ENCODE measurements at places on chromosomes 16 and 17.

GRCh38 chr17:3535253-3535995 is 22.2 kb downstream of the TRPV3 start:
- no peak for DNase-seq

GRCh38 chr17:11331547-11332513 is 90.8 kb downstream of the SHISA6 start:
- DNase-seq = no peak

- DNase-seq = peak; percentile 21
Observed at GRCh38 chr17:74249590-74250270, 24.3 kb upstream of the DNAI2 start.

- no peak for DNase-seq
Observed at GRCh38 chr16:3138823-3139426, 4.1 kb downstream of the ZNF213 start.

DNA sequence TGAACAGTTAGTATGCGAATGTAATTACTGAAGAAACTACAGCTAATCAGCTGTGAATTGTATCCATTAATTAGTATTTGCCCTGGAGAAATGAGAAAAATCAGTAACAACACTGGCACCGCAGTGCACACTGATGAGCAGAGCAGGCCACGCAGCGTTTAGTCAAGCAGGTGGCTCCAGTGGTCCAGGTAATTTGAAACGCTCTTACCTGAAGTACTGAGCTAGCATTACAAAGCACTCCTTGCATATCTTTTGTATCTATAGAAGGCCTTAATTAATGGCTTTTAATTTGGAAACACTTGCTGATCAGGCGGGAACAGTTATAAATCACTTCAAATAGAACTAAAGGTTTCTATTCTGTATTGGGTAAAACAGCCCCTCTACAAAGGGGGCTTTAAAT is 76.4 kb downstream of the TOX3 start:
- no peak for DNase-seq

- no peak for DNase-seq
Observed at GRCh38 chr17:2926019-2926650, 129.9 kb downstream of the RAP1GAP2 start.

GRCh38 chr17:27996202-27997043 is 46.1 kb upstream of the NLK start:
- DNase-seq = no peak

- peak; percentile 37 for DNase-seq
Observed at GRCh38 chr16:53743149-53743566, 39.2 kb downstream of the FTO start.

DNA sequence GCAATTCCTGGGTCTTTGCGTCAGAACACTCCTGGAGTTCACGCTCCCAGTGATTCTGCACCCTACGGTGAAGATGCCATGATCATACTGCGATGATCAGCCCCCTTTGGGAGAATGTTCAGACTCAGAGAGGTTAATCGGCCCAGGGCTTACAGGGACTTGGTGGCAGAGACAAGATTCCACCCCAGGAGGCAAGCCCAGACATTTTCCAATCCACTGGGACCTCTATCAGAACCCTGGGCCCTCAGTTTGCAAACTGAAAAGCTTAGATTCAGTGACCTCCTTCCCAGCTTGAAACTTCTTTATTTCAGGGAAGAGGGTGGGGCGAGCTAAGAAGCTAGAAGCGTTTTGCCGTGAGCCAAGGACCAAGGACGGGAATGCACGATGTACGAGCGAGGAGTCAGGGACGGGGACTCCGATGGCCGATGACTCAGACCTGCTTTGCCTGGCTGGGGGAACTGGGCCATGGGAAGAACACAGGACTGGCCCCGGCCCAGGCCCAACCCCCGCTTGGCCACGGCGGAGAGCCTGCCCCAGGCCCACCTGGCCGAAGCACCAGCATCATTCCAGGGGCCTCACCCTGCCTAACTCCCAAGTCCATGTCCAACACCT is 34.7 kb downstream of the SOCS3 start:
- no peak for DNase-seq

DNA sequence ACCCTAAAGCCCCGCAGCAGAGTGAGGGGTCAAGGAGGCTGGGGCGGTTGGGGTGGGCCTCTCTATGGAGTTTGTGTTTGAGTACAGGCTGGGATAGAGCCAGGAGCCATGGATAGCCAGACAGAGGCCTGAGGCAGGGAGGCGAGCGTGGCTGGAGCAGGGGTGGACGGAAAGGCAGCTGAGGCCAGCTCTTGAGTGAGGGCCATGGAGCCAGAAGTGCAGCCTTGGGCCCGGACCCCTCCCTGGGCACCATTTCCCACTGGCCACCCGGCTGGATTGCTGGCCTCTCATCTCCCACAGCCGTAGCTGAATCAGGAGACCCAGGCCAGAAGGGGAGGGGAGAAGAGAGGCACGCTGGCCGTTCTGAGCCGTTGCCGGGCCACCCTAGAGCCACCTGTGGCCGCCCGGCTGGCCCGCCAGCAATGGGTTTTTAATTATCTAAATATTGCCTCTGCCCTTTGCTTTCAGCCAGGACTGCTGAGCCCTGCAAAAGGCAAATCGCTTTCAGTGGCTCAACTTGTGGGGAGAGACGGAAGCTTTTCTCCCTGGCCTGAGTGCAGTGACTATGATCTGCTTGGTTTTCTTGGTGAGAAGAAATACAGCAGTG is 75.2 kb upstream of the GSE1 start:
- DNase-seq = no peak

- no peak for DNase-seq
Observed at GRCh38 chr17:80327518-80327917, 66.9 kb downstream of the RNF213 start.

DNA sequence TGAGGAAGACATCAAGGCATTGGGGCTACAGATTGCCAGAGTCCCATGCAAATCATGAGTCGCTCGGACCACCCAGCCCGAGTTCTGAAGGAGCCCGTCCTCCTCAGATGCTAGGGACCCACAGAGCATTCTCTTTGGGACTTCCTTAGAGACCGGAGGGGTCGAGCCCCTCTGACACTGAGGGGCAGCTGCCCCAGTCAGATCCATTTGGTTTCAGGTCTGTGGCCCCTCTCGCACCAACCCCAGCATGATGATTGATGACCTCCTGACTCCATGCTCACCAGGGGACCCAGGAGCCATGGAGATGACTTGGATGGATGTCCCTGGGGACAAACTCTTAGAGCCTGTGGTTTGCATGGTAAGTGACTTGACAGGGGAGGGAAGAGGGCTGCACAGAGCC is 8.0 kb downstream of the PDF start:
- DNase-seq = no peak

DNA sequence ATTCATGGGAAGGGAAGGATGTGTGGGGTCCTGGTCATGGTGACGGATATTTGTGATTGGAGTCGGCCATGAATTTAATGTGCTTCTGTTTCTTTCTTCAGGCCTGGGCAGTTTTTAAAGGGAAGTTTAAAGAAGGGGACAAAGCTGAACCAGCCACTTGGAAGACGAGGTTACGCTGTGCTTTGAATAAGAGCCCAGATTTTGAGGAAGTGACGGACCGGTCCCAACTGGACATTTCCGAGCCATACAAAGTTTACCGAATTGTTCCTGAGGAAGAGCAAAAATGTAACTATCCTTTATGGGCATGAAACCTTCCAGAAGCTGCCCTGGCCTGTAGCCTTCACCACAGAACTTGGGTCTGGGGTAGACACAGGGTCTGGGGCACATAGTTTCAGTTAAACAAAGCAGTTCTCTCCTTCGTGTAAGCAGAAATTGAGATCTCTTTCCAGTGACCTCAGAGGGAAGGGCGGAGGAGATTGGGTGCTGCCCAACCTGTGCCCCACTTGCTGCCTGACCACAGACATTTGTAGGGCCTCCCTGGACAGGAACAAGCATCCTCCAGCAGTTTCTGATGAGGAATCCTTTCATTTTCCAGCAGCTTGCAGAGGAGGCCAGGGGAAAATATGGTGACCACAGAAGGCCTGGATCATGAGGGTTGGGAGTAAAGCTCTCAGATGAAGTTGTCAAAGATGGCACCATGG is 10.1 kb downstream of the IRF8 start:
- no peak for DNase-seq

- DNase-seq = no peak
Observed at GRCh38 chr16:89431158-89431584, 59.2 kb downstream of the ANKRD11 start.

GRCh38 chr16:56986361-56986760 is 3.0 kb upstream of the NLRC5 start:
- no peak for DNase-seq

DNA sequence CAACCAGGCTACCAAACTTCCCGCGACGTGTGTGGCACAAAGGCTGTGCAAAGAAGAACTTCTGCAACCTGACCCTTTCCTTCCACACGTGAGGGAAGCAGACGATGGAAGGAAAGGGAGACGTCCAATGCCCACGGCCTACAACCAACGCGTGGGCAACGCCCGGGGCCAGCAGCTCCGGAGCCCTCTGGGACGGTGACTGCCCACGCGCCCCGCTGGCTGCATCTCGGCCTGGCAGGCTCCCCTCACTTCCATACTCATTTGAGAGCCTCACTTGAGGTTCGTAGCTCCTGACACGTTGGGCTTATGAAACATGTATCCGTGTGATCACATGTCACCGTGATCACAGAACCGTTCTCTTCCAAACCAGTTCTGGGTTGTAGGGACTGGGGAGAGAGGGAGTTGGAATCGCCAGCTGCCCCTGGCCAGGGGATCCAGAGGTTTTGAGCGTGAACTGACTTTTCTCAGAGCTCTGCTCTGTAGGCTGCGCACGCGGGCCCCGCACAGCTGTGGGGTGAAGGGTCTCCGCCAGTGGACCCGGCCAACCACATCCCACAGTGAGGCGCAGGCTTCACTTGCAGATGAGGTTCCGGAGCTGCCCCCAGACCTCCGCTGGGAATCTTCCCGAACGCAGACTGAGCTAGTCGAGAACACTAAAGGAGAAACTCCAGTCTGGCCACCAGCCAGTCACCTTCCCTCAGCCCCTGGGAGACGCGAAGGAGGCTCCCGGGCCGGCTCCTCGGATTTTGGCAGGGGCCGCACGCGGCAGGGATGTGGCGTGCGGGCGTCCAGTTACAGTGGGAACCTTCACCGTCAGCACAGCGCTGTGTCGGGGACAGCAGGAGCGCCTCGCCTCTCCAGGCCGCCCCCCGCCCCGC is 1.0 kb downstream of the LMF1 start:
- peak; percentile 26 for DNase-seq

DNA sequence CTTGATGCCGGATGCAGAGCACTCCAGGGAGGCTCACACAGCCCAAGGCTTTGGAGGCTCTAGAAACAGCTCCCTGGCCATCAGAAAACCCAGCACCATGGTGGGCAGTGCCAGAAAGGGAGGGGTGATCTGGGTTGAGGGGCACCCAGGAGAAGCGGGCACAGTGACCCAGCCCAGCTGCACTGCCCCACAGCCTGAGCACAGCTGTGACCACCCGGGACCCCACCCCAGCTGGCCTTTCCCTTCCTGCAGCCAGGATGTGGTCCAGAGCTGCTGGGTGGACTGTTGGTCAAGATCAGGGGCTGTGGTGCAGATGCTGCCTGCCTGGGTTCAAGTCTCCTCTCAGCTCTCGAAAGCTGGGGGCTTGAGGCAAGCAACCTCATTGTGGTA is 223.1 kb downstream of the ZNF423 start:
- DNase-seq = no peak

DNA sequence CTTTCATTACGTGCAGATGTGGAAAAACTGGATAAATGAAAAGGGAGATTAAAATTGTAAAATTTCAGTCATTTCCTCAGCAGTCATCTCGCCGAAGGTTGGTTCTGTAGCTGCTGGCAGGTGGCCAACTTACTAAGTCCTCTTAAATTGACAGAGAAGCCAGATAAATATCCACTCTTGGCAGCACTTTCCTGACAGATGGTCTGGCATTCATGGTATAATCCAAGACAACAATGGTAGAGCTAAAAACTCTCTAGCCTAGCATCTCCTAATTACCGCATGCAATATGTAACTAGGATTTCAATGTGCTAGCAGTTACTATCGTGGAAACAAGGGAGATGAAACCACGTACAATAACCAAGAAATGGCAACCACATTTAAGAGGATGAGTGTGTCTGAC is 306.3 kb downstream of the CNTNAP4 start:
- DNase-seq = no peak

- DNase-seq = no peak
Observed at GRCh38 chr17:28407130-28407973, 1.3 kb upstream of the SLC46A1 start.

GRCh38 chr17:73478768-73479424 is 165.3 kb downstream of the SDK2 start:
- DNase-seq = no peak

DNA sequence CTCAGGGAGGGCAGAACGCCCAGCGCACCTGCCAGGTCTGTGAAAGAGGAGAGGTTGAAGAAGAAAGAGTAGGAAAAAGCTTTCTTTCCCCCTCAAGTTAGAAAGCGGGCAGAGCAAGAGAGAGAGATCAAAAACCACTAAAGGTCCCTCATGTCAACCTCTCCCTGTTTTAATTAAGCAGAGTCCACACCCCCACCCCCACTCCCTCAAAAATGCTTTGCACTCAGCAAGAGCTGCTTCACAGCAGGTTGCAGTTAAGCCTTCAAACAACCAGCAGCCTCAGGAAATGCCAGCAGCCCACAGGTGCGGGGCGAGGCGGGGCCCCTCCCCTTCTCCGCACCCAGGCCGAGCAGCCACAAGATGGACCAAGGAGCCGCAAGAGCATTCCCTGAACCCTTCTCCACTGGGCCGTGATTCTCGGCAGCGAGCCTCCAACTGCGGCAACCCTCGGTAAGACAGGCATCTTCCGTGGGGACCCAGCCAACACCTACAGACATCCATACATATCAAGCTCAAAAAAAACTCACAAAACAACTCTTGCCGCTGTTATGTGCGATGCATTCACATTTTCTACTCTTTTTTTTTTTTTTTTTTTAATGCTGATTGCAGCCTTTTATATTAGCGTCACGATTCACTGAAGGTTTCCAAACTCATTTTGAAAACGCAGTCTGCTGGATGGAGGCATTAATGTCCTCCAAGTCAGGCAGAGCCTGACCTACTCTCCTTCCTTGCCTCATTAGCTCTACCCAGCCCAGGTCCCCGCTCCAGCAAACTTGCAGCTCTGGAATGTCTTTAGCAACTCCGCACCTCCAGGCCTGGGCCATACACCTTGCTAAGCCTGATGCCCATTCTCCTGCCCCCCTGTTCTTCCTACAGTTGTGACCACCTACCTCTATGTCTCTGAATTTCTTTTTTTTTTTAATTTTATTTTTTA is 66.1 kb downstream of the AXIN2 start:
- DNase-seq = peak; percentile 66

GRCh38 chr16:68281368-68282063 is 17.2 kb downstream of the SLC7A6 start:
- DNase-seq = peak; percentile 53

DNA sequence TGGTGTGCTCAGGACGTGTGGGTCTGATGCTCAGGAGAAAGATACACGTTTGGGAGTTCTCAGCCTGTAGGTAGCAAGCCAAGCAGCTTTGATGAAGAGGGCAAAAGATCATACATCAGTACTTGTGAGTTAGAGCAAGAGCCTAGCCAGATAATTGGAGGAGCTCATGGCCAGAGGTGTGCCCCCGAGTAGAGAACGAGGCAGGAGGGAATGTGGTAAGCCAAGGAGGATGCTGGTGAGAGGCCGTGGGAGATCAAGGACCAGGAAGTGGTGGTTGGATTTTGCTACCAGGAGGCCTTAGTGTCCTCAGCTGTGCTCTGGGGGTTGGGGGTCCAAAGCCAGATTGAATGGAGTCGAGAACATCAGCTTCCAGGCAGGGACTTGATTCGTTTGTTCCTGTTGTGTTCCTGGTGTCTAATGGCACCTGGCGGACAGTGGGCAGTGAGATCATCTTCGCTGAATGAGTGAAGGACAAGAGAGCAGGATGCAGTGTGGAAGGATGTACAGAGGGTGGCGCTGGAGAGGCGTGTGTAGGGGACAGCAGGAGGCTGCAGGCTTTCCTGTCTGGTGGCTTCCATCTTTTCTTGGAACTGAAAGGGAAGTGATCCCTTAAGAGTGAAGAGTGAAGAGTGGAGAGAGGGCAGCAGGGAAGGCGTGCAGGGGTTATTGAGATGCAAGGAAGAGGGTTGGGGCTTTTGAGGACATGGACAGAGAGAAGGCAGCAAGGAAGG is 11.6 kb downstream of the FBXL19 start:
- DNase-seq = peak; percentile 52
